ENCODE measurements at places on chromosomes 11 and 22.
A peak's percentile ranks its signal among the peaks of the same experiment; 100 is the strongest.

DNA sequence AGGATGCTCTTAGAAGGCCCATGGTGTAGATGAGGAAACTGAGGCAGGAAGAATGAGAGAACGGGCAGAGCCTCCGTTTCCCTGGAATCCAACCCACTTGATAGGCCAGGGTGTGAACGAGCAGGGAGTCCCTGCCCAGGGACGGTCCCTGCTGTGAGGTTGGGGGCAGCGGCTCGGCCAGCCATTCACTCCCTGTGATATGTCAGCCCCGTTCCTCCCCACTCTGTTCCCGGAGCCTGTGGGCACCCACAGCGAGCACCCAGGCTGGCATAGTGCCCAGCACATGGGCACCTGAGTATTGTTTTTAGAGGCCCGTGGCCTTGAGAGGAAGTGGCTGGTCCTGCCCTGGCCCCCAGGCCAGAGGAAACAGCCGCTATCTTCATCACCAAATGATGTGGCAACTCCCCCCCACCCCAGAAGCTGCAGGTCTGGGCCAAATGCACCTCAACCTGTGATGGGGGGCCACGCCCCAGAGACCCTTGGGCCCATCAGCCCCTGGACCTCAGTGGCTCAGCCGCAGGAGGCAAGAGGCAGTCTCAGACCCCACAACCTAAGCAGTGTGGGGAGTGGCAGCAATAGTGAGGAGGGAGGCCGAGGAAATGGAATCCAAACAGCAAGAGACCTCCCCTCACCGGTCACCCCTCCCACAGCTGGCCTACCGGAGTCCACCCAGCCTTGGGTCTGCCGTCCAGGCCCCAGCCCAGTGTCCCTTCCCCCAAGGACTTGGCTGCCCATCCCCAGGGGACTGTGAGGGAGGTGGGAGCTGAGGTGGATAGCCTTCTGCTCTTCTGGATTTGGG is 2.1 kb downstream of the ALDH3B1 start:
- H3K4me3 ChIP-seq: no peak overlapping the region
- DNase-seq: no peak
- no peaks in the 10 kb centered on the region for H3K36me3 ChIP-seq
- H3K27me3 ChIP-seq: no peaks in the 10 kb centered on the region
- H3K27ac ChIP-seq: no peak overlapping the region

DNA sequence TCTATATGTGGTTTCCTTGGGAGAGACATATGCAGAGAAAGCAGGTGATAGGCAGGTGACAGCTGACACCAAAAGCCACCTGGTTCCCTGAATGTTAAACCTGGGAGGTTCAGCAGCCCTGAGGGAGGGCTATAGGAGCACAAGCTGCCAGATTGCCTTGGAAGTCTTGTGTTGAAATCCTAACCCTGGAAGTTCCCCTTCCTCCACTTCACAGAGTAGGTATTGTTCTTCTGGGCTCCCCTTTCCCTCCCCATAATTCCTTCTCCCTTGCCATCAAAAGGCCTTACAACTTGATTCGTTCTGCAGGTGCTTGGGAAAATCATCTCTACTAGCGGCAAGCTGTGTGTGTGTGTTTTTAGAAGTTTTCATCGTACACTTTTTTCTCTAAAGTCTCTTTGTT is 5.4 kb downstream of the LDLRAD3 start:
- no peak overlapping the region for H3K27ac ChIP-seq
- no peak overlapping the region for H3K4me3 ChIP-seq
- no peaks in the 10 kb centered on the region for H3K27me3 ChIP-seq
- H3K4me1 ChIP-seq: peaks cover 7% of the 10 kb centered on the region

- H3K27me3 ChIP-seq: no peaks in the 10 kb centered on the region
- H3K27ac ChIP-seq: no peak overlapping the region
- no peak overlapping the region for H3K4me3 ChIP-seq
Observed at GRCh38 chr11:19301361-19301760, 60.6 kb upstream of the E2F8 start.

- no peaks in the 10 kb centered on the region for H3K36me3 ChIP-seq
- no peaks in the 10 kb centered on the region for H3K27me3 ChIP-seq
- no peak overlapping the region for H3K27ac ChIP-seq
- no peak for DNase-seq
Observed at GRCh38 chr11:36061471-36061870, 117.6 kb downstream of the LDLRAD3 start.

- H3K27ac ChIP-seq: no peak overlapping the region
- no peaks in the 10 kb centered on the region for H3K27me3 ChIP-seq
- H3K4me3 ChIP-seq: no peak overlapping the region
- DNase-seq: no peak
Observed at GRCh38 chr22:29737251-29738117, 17.7 kb downstream of the CABP7 start.

DNA sequence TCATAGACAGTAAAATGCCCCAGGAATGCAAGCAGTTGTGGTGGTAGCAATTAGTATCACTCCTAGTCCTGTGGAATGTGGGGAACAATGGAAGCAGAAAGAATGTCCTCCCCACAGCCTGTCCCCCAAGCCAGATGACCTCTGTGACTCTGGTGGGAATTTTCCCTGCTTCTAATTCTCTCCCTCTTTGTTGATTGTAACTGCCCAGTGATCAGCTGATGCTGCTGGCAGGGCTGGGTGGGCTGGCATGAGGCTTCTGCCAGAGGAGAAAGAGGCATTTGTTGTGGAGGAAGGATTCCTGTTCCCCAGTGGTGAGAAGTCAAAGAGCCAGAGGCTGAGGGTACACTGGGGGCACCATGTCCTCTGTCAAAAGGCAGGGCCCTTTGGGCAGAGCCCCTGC is 116.7 kb upstream of the NCAM1 start:
- H3K27ac ChIP-seq: no peak overlapping the region
- H3K4me3 ChIP-seq: no peak overlapping the region
- H3K4me1 ChIP-seq: no peaks in the 10 kb centered on the region
- no peaks in the 10 kb centered on the region for H3K27me3 ChIP-seq

- no peaks in the 10 kb centered on the region for H3K27me3 ChIP-seq
- no peak for DNase-seq
- H3K36me3 ChIP-seq: peaks cover 11% of the 10 kb centered on the region
- H3K27ac ChIP-seq: no peak overlapping the region
- no peaks in the 10 kb centered on the region for H3K4me1 ChIP-seq
- H3K4me3 ChIP-seq: no peak overlapping the region
Observed at GRCh38 chr11:86256608-86257007, 12.1 kb downstream of the EED start.

DNA sequence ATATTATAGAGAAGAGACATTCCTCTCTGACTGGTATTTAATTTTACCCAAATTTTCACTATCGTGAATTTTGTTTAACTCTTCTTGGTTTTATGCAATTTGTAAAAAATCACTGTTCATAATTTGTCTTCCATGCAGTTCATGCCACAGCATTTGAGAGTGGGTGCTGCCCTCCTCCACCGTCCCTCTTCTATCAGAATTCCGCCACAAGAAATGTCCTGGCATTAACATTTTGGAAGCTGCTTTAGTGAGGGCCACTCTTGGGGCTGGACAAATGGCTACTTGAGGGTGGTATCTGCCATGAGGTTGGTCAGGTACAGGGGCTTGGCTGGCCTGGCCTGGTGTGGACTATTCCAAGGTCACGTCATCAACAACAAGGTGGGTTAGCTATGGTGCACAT is 68.3 kb upstream of the CLDN5 start:
- no peak overlapping the region for H3K27ac ChIP-seq
- H3K4me3 ChIP-seq: no peak overlapping the region
- DNase-seq: no peak
- H3K36me3 ChIP-seq: no peaks in the 10 kb centered on the region
- no peaks in the 10 kb centered on the region for H3K4me1 ChIP-seq
- no peaks in the 10 kb centered on the region for H3K27me3 ChIP-seq

DNA sequence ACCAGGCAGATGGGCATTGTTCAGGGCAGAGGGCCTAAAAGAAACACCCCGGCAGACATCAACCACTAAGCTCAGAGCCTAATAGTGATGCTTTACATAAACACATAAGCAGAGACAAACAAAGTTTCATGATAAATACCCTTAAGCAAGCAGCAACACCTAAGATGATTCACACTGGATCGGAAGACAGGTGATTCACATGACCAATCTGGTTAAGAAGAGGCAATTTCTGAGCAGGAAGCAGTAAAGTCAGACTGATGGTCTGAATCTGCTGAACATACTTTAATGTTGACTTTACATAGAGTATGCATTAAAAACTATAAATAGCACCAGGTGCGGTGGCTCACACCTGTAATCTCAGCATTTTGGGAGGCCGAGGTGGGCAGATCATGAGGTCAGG is 56.1 kb downstream of the SYN3 start:
- H3K36me3 ChIP-seq: no peaks in the 10 kb centered on the region
- H3K27me3 ChIP-seq: no peaks in the 10 kb centered on the region
- no peak overlapping the region for H3K27ac ChIP-seq
- DNase-seq: no peak

DNA sequence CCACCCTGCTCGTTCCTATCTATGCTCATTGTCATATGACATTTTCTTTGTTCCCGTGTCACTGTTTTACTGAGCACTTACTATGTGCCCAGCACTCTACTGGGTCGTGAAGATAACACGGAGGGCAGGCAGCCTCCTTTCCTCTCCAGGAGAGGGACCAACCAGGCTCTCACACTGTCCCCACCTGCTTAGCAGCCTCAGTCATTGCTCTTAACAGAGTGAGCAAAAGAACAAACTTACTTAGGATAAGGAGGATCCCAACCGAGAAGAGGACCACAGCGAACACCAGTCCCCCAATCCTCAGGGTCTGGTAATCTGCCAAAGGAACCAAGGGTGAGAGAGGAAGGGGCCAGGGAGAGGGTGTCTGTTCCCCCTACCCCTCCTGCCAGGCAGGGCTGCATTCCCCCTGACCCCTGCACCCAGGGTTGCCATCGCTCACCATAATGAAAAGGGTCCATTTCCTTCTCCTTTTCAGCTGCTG is 17.0 kb upstream of the FXYD2 start:
- DNase-seq: peak; percentile 47
- no peak overlapping the region for H3K4me3 ChIP-seq

- peak; percentile 36 for DNase-seq
- H3K4me1 ChIP-seq: no peaks in the 10 kb centered on the region
- H3K27ac ChIP-seq: no peak overlapping the region
- H3K4me3 ChIP-seq: no peak overlapping the region
- H3K27me3 ChIP-seq: no peaks in the 10 kb centered on the region
Observed at GRCh38 chr22:48939441-48940265, 888.0 kb downstream of the BRD1 start.

GRCh38 chr11:13104619-13105236 is 95.6 kb downstream of the RASSF10 start:
- no peak for DNase-seq
- no peaks in the 10 kb centered on the region for H3K36me3 ChIP-seq
- H3K4me3 ChIP-seq: no peak overlapping the region
- no peak overlapping the region for H3K27ac ChIP-seq

DNA sequence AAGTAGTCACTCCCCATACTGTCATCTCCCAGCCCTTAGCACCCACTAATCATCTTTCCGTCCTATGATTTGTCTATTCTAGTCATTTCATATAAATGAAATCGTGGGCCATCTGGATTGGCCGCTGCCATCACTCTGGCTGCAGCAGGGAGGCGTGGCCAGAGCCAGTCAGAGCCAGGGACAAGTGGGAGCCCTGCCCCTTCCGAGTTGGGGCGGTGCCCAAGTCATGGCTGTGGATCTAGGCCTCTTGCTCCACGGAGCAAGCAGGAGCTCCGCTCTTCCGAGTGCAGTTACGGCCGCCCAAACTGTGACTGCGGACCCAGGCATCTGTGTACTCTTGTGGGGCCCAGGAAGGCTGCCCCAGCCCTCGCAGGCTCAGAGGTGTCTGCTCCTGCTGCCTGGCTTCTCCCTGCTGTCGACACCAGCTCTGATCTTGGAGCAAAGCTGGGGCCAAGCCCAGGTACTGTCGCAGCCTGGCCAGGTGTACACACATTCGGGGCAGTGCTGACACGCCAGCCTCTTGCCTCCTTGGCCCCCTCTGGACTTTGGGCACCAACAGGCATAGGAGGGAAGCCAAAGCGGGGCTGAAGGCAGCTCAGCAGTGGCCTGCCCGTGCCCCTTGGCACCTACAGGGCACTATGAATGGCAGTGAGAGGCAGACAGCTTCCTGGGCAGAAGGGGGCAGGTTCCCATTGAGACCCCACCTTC is 8.4 kb downstream of the MRPL48 start:
- no peak for DNase-seq
- no peak overlapping the region for H3K4me3 ChIP-seq
- H3K27ac ChIP-seq: no peak overlapping the region

DNA sequence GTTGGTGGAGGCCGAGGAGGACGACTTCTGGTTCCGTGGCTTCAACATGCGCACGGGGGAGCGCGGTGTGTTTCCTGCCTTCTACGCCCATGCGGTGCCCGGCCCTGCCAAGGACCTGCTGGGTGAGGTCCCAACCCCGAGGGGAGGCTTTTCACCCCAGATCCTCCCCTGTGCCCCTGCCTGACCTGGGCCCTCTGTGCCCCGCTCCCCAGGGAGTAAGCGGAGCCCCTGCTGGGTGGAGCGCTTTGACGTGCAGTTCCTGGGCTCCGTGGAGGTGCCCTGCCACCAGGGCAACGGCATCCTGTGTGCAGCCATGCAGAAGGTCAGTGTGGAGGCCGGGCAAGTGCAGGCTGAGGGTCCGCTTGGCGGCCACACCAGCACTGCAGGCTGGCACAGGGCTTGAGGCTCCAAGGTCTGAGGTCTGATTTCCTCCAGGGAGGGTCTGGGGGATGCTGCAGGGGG is 5.1 kb downstream of the MAPK8IP2 start:
- H3K4me1 ChIP-seq: no peaks in the 10 kb centered on the region
- H3K27me3 ChIP-seq: peaks cover 4% of the 10 kb centered on the region
- H3K4me3 ChIP-seq: no peak overlapping the region
- no peak for DNase-seq
- no peak overlapping the region for H3K27ac ChIP-seq

GRCh38 chr11:58928107-58928499 is 11.2 kb upstream of the GLYATL1 start:
- no peak overlapping the region for H3K4me3 ChIP-seq
- H3K36me3 ChIP-seq: no peaks in the 10 kb centered on the region

- H3K27me3 ChIP-seq: no peaks in the 10 kb centered on the region
- peaks cover 41% of the 10 kb centered on the region for H3K36me3 ChIP-seq
- no peak for DNase-seq
Observed at GRCh38 chr11:1013631-1013935, 22.9 kb downstream of the MUC6 start.

Measured in right atrium auricular region (tissue), 2 donors.